Stimulated activated CD4-positive, alpha-beta T cell treated with anti-CD3 and anti-CD28 coated beads, Interleukin-15, amount 100 ng/mL, for 1 hour (primary cell): ENCODE measurements at places on chromosomes 6 and 20.

DNA sequence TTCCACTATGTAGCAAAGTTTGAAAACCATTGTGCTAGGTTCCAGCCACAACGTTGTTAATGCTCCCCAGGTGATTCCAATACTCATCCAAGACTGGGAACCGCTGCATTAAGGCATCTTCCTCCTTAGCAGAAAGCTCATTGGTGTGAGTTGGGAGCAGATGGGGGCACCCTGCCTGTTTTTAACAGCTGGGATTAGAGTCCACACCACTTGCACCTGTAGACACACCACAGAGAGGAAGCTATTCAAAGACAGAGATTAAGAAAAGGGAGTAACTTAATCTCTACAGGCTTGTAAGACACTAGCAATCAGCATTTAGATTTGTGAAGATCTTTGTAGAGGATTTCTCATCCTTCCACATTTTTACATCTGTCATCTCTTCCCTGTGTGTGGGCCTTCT is 333.9 kb upstream of the SOX4 start:
- no peak for DNase-seq

- no peak for DNase-seq
These were observed 21.4 kb downstream of the CYP24A1 start for GRCh38 chr20:54152227-54153040.

GRCh38 chr20:18496042-18496441 is 983 bp downstream of the RBBP9 start:
- no peak for DNase-seq

DNA sequence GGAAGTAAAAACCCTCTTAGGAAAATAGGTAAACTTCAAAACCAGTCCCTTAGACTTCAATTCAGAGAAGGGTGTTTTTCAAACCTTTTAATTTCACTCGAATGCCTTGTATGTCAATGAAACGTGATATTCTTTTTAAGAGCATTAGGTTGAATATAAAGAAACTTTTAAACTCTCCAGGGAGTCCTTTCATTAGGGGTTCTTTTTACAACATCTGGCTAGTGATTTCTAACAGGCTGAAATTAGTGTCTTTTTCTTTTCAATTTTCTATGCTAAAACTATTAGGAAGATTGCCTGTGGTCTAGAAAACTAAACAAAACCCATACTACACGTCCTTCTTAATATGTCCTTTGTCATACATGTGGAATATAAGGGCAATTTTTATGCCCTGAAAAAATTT is 569.7 kb upstream of the CITED2 start:
- no peak for DNase-seq

DNA sequence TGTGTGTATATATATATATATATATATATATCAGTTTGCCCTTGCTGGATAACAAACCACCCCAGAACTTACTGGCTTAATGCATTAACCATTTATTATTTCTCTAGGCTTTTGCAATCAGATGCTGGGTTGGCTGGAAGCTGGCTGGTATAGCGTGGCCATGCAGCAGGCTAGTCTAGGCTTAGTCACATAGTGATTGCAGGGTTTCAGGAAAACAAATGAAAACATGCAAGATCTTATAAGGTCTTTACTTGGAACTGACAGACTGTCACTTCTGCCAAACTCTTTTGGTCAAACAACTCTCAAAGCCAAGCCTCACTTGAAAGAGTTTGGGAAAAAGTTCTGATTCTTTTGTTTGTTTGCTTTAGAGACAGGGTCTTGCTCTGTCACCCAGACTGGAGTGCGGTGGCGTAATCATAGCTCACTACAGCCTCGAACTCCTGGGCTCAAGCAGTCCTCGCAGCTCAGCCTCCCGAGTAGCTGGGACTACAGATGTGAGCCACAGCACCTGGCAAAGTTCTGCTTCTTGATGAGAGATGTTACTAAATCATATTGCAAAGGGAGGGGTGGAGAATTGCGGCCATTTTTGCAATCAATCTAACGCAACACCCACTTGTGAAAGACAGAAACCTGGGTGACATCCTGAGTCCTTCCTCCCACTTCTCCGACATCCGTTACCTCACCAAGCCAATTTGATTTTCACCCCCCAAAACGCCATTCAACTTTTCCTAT is 74.6 kb upstream of the RNF24 start:
- DNase-seq, result no peak

- no peak for DNase-seq
These were observed 23.9 kb upstream of the B3GAT2 start for GRCh38 chr6:70980727-70981126.

DNA sequence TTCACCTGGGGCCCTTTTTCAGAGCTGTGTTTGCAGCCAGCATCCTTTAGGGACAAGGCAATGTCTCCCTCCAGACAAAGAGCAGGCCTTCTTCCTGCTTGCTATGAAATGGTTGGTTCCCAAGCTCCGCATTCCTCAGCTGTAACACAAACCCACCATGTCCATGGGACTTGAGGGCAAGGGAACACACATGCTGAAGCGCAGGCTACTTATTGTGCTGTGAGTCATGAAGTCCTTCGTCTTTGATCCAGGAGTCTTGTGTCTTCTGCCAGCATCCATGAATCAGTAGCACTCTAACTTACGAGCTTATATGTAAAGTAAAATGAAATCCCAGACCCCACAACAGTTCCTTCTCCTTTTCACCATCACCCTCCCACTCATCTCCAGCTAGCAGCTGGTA is 59.0 kb downstream of the ANKRD60 start:
- no peak for DNase-seq

DNA sequence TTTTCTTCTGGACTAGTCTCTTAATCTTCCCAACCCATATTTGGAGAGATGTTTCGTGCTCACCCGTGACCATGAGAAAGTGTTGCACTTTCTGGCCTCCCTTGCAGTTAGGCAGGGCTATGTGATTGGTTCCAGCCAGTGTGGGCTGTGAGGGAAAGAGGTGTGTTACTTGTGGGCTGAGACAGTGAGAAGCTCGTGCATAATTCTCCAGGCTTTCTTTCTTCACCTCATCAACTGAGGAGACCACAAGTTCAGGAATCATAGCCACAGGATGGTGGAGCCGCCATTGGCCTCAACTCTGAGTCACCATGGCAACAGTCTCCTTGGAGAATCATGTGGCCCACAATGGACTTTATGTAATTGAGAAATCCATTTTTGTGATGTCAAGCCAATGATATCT is 57.5 kb upstream of the FUCA2 start:
- DNase-seq, result no peak

- no peak for DNase-seq
These were observed 215.0 kb upstream of the PLCB4 start for GRCh38 chr20:8853805-8854338.

GRCh38 chr6:168252267-168252666 is 67.3 kb downstream of the DACT2 start:
- no peak for DNase-seq

- no peak for DNase-seq
These were observed 8.5 kb downstream of the JARID2 start for GRCh38 chr6:15254070-15254975.

GRCh38 chr6:36920049-36920448 is 34.3 kb downstream of the C6orf89 start:
- DNase-seq, result no peak

- DNase-seq, result no peak
These were observed 90.2 kb upstream of the TOX2 start for GRCh38 chr20:43824309-43825050.

DNA sequence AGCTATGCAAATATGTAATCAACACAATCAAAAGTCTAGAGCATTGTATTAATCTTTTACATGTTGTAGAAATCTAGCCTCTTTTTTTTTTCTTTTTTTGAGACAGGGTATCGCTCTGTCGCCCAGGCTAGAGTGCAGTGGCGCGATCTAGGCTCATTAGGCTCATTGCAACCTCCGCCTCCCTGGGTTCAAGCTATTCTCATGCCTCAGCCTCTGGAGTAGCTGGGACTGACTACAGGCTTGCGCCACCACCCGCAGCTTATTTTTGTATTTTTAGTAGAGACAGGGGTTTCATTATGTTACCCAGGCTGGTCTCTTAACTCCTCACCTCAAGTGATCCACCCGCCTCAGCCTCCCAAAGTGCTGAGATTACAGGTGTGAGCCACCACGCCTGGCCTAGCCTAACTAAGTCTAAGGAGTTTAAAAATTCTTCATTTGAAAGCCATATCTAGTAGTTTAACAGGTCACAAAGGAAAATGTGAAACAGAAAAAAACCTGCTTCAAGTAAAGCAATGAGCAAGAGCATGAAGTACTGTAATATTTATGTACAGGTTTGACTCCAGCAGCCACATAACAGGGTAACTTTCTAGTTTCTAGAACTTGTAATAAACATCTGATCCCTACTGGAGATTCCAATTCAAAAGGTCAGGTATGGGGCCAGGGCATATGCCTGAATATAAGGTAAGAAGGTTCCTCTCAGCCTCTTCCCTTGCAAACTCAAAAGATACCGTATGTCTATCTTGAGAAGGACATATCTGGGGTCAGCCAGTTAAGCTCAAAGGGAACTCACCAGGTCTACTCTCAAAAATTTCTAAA is 4.4 kb downstream of the CPNE1 start:
- DNase-seq, result peak; percentile 12

GRCh38 chr6:26286168-26286877 is 78.7 kb upstream of the BTN3A2 start:
- peak; percentile 53 for DNase-seq

DNA sequence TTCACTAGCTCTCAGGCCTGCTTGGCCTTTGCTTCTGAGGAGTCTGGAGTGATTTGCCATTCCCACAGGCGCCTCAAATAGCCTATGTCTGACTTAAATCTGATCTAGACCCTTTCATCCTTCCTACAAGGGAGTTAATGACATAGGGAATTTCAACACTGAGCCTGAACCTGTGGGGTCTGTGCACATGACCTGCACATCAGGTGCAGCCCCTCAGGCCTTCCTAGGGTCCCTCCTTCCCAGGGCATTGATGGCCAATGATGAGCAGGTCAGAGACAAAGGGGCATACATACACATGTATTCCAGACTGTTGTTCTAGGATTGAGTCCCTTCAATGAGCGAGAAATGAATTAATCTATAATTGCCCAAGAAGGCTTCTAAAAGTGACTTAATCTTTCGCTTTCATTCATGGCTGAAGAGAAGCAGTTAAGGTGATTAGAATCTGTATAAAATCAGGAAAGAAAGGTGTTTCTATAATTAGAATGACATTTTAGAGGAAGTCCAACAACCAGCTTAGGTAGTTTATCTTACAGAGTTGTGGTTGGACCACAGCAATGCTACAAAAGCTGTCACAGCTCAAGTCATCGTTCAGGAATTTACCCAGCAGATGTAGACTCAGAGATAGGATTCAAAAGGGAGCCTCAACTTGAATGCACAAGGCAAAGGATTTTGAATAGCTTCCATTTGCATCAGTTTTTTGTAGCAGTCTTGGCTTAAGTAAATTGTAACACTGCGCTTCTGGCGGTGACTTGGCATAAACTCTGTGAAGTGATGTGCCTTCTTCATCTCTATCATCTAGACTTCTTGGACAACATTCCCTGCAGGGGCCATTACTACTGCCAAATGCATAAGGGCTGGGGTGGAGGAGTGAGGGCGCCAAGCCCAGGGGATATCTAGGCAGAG is 27.0 kb upstream of the TBC1D7 start:
- DNase-seq, result no peak

DNA sequence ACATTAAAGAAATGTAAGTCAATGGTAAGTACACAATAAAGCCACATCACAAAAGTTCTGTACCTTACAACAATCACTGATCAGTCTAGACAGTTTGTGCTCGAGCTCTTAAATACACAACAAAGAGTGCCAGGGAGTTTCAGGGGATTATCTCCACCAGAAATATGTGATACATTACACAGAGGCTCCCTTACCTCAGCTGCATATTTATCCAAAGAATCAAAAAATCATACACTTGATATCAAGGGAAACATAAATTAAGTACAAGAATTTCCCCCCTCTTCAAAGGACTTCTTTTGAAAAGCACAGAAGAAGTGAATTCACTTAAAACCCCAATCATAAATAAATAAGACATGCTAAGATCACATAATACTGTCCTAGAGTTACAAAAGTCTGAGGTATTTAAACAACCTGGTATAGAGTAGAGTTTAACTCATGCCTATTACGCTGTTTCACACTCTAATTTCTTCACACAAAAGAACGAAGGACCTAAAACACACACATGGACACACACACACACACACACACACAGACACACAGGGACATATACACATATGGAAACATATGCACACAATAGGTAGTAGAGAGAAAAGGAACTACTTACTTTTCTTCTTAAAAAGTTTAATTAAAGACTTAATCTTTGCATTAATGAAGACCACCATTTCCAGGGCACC is 528 bp downstream of the NHSL1 start:
- no peak for DNase-seq

DNA sequence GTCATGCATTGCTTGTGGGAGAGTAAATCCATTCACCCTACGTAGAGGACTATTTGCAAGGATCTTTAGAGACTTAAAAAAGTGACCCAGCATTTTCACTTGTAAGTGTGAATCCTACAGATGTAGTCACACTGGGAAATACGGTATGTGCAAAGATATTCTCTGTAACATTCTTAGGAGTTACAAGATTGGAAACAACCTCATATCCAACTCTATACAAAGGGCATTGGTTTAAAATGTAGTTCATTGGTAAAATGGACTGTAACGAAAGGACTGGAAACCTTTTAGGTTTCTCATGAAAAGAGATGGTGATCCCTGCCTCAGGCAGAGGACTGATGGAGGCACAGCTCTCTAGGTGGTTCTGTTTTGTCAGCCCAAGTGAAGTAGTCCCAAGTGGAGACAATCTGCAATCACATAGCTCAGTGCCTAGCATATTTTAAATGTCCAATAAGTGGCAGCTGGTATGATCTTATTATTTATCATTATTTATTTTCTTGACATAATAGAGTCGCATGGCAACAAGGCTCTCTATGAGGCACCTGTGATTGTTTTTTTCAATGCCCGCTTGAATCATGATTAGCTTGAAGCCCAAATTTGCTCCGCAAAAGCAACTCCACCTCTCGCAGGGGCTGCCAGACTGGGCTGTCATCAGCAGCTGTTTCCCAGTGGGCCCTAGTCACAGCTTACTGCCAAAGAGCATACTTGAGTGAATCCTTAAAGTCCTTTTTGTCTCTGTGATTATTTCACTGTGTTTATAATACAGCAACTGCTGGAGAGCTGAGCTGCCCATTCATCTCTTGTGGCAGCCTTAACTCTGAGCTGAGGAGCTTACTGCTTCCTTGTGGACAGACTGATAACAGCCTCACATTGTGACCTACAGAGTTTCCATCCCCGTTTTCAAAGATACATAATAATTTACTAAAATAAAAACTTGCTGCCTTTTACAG is 19.8 kb upstream of the ENPP1 start:
- no peak for DNase-seq

DNA sequence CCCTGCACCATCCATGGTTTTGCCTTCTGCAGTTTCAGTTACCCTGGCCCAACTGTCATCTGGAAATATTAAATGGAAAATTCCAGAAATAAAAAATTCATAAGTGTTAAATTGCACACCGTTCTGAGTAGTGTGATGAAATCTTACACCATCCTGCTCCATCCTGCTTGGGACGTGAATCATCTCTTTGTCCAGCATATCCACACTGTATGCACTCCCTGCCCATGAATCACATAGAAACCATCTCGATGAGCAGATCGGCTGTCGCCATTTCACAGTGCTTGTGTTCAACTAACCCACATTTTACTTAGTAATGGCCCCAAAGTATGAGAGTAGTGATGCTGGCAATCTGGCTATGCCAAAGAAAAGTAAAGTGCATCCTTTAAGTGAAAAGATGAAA is 105.9 kb upstream of the ID4 start:
- DNase-seq, result no peak

GRCh38 chr6:2984738-2985406 is 13.5 kb upstream of the SERPINB6 start:
- DNase-seq, result no peak
